ENCODE measurements at places on chromosomes 2 and 18. TPM values are rescaled to one million over a fixed set of nuclear protein-coding genes. Genes with fewer than 3 reads are reported as not detected.

DNA sequence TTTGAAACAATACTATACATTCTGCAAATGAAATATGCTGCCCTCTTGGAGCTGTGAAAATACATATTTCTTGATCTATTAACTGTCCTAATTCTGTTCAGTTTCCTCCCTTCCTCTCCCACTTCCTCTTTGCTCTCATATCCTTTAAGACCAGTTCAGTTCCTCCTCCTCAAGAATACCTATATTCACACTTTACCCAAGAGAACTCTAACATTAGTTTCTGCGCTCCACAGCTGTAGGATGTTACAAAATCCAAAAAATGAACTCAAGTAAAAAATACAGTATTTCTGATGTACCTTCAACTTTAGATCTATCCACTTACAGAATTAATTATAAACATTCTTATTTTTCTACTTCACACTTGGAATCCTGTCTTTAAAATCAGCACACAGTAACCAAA, 5.4 kb downstream of the ITSN2 start:
- no peak for DNase-seq

DNA sequence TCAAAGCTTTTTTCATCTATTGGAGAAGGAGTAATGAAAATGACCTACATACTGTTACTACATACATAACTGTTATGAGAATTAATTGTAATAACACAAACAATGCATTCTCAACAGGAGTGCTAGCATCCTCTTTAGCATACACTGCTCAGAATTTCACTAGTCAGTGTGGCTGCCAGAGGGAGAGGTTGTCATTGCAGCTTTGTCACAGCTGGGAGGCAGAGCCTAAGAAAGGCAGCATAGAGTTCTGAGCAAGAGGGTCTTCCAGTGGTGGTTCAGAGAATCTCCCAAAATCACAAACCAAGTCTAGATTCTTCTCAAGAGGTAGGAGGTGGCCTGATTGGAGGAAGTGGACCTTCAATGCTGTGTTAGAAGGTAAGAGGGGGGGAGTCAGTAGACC, 286.7 kb upstream of the CYRIA start:
- DNase-seq: no peak

- peak; percentile 58 for DNase-seq
These were observed 175.1 kb downstream of the NCK2 start for GRCh38 chr2:105919826-105920225.

- no peak for DNase-seq
These were observed 43.4 kb downstream of the NMS start for GRCh38 chr2:100513650-100514049.

- DNase-seq: peak; percentile 31
These were observed 94.2 kb downstream of the CABLES1 start for GRCh38 chr18:23229472-23229871.

- DNase-seq: peak; percentile 42
These were observed 529.8 kb upstream of the VRK2 start for GRCh38 chr2:57516698-57517340.

- DNase-seq: peak; percentile 62
These were observed 464.4 kb downstream of the CMPK2 start for GRCh38 chr2:6401301-6401700.

DNA sequence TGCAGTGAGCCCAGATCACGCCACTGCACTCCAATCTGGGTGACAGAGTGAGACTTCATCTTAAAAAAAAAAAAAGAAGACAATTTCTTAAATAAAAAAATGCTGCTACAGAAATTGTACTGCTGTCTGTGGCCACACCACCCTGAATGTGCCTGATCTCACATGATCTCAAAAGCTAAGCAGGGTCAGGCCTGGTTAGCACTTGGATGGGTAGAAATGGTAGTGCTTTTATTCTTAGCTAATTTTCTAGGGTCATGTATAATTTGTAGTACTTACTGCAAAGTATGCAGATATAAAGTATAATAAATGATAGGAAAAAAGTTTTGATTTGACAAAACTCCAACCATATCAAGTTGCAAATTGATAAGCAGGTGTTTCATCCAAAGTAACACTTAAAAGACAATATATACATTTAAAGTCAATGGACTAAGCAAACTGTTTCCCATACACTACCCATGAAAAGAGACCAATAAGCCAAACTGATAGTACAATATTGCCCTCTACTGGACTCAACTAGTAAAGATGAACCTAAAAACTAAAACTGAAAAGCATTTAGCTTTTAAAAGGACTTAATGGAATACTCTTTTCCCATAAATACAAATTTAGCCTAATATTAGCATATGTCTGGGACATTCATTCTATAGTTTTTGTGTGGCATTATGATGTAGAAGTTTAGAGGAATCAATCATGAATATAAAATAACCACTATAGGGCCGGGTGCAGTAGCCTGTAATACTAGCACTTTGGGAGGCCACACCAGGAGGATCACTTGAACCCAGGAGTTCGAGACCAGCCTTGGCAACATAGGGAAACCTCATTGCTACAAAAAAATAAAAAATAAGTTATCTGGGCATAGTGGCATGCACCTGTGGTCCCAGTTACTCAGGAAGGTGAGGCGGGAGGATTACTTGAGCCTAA, 18.6 kb upstream of the PEX13 start:
- DNase-seq: peak; percentile 31

GRCh38 chr2:54289917-54290316, 33.9 kb upstream of the TSPYL6 start:
- DNase-seq: no peak

GRCh38 chr2:145987793-145988192, 1467.9 kb upstream of the ZEB2 start:
- peak; percentile 40 for DNase-seq

GRCh38 chr18:48408727-48409590, at the start of gene ZBTB7C:
Gene ZBTB7C, minus strand, starts transcription at chr18:48409383.
- DNase-seq: peak; percentile 24

DNA sequence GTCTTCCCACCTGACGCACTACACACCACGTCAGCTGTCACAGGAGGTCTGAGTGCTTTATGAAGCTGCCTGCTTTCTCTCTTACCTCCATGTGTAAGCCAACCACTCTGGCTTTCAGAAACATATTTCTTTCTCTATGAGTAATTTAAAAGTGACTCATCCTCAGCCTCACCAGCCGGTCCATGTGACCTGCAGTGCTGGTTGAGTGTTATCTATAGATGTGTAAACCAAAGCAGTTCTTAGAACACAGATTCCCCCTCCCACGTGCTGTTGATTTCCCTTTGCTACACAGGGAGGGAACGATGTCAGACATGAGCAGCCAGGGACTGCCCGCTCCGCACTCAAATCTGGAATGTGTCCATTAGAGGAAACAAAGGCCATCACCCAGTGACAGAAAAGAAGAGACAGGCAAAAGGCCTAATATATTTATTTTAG, 157.8 kb downstream of the BCL2 start:
- DNase-seq: peak; percentile 94

- DNase-seq: no peak
These were observed 1.0 kb upstream of the HOXD12 start for GRCh38 chr2:176098366-176099158.

The KYNU gene
- total RNA-seq: 1.5 TPM

The RGPD4 gene
- total RNA-seq: not detected

The SLC14A1 gene
- 31.0 TPM for total RNA-seq

The FAM161A gene
- 2.6 TPM for total RNA-seq

The ABCA12 gene
- under 0.01 TPM for total RNA-seq

The IAH1 gene
- 84.7 TPM for total RNA-seq
